BJ (cell line): ENCODE measurements at places on chromosomes 7 and 10.

- no peak for DNase-seq
Measured at GRCh38 chr10:122362621-122363020, 11.9 kb upstream of the PLEKHA1 start.

DNA sequence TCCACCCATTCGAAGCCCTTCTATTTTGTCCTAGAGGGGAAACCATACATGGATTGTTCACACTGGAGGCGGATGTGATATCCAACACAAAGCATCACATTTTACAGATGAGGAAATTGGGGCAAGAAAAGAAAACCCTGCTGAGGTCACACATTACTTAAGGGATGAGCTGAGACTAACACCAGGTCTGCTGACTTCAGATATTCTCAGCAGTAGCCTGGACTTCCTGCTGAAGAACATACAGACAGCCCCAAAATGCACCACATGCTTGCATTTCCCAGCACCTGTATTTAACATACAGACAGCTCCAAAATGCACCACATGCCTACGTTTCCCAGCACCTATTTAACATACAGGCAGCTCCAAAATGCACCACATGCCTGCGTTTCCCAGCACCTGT is 11.2 kb downstream of the GIMAP5 start:
- DNase-seq: no peak

DNA sequence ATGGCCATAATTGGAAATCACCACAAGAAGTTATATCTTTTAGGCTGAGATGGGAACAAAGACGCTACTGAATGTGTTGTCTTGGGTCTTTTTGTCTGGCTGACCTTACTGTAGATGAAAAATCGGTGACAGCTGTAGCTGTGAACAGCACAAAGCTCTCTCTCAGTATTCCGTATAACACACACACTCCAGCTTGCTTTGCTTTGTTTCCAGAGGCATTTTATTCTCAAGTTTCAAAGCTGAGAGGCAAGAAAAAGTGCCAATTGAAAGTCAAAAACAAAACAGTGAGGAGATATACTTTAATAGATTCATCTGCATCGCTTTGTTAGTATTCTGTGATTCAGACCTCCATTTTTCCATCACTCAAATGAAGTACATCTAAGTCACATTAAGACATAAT is 39.6 kb upstream of the CABCOCO1 start:
- DNase-seq: no peak

DNA sequence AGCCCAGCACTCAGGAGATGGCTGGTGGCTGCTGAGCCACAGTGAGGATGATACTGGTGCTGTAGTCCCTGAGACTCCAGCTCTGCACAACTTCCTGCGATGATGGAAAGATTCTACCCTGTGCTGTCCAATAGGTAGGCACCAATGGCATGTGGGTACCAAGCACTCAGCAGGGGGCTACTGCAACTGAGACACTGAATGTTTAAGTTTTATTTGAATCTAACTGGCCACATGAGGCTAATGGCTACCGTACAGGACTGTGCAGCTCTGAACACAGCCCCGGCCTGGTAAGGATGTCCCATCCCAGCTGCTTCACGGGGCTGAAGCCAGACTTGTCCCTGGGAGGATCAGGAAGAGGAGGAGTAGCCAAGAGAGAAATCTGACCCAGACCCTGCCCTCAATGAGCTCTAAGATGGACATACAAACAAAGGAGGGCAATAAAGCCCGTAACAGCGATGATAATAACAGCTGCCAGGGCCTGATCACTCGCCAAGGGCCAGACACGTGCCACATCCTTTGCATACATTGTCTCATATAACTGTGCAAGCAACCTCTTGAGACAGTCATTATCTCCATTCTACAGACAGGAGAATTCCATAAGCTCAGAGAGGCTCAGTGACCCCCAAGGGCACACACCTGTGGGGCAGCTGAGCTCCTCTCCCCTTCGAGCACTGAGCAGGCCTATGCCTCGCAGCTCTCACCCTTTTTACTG is 3.8 kb downstream of the GPRIN2 start:
- no peak for DNase-seq

GRCh38 chr7:2572101-2572842 is 13.5 kb downstream of the IQCE start:
- DNase-seq: no peak

GRCh38 chr7:69598487-69599285 is 411 bp downstream of the AUTS2 start:
- DNase-seq: no peak

- no peak for DNase-seq
Measured at GRCh38 chr10:122404576-122404975, 30.1 kb downstream of the PLEKHA1 start.

- no peak for DNase-seq
Measured at GRCh38 chr10:49367600-49367999, 28.3 kb downstream of the DRGX start.

GRCh38 chr10:79933961-79934360 is 14.9 kb downstream of the SFTPD start:
- DNase-seq: no peak

DNA sequence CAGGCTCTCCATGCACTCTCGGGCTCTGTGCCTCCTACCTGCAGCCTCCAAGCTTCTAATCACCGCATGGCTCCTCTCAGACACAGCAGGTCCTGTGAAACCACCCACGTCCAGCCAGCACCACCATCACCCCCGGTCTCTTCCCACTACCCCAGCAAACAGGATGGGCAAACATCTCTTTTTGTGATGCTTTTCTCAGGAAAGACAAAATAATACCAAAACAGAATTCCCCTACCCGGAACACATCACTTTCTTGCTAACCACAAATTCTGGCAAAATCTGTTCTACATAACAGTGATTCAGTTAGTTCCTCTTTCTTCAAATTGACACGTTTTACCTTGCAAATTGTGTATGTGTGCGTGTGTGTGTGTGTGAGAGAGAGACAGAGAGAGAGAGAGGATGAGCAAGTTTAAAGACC is 6.5 kb downstream of the SNX8 start:
- DNase-seq: no peak

- DNase-seq: no peak
Measured at GRCh38 chr7:131890176-131890575, 333.7 kb upstream of the PODXL start.

GRCh38 chr10:123496996-123497660 is 169.0 kb upstream of the GPR26 start:
- no peak for DNase-seq

GRCh38 chr10:92146107-92146506 is 144.8 kb downstream of the CPEB3 start:
- no peak for DNase-seq

DNA sequence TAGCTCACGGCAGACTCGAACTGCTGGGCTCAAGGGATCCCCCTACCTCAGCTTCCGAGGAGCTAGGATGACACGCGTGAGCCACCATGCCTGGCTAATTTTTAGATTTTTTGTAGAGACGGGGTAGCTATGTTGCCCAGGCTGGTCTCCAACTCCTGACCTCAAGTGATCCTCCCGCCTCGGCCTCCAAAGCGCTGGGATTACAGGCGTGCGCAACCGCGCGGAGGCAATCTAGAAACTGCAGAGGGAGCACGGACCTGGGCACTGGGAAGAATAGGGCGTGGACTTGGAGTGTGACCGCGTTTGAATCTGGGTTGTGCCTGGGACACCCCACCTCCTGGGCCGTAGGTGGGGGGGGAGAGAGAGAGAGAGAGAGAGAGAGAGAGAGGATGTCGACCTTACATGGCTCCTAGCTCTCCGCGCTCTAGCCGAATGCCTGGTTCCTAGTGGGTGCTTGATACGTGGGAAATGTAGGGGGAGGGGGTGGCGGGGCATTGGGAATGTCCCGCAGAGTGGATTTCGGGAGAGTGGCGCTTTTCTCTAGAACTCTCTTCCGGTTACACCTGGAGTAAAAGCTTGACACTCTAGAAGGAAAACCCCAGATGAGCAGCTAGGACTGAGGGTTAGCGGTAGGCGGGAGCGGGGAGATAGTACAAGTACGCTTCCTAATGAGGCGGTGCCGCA is 1.2 kb upstream of the MAP3K8 start:
- DNase-seq: no peak

DNA sequence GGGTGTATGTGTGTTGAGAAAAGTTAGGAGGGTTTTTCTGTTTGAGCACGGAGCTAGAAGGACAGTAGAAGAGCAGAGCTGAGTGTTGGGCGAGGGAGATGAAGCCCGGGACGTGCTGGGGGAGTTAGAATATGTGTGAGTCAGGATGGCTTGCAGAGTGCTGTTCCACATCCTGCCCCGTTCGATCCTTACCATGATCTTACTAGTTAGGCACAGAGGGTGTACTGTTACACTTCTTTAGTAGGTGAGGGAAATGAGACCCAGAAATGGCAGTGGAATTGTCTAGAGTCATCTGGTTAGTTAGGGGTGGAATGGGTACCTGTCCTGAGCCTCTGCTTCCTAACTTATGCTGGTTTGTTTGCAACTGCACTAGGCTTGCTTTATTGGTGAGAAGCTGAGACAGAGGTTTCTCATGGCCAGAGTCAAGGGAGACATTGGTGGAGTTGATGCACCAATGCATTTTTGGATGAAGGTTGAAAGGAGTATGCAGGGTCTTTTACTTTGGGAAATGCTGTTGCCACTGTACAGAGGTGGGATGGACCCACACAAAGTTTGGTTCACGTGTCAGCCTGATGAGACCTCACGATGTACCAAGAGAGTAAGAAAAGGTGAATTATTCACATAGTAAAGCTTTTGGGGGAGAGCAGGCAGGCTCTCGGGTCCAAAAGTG is 42.4 kb downstream of the CCNY start:
- no peak for DNase-seq

DNA sequence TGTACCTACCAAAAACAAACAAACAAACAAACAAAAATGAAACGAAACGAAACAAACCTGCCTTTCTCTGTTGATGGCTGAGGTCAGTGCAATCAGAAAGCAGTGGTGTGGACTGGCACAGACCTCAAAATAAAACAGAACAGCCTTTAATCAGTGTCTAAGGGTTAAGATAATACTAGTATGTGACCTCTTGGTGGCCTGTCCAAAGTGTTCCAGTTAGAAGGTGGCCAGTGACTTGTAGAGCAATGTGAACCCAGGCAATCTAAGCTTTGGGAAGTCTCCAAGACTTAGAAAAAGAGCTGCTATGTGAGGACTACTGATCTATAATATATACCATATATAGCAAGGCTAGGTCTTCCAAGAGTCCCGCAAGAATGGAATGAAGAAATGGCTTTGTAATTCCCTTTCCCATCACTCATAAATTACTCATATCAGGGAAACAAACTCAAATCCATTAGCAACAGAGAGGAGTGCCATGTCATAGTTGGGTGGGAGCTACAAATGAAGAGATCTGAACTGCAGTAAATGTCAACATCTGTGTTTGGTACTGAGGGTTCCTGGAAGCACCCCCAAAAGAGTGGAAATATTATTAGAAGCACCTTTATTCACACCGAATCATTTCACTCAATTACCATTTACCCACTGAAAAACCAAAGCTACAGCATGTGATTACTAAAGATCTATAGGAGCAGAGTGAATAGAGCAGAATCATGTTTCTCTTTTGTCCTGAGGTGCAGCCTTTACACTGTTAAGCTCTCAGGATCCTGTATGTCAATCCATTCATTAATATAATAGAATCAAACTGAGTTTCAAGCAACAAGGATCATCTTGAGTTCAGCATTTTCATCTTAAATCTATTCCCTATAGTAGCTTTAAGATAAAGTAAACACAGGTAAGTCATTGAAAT is 28.0 kb downstream of the ABLIM1 start:
- no peak for DNase-seq

DNA sequence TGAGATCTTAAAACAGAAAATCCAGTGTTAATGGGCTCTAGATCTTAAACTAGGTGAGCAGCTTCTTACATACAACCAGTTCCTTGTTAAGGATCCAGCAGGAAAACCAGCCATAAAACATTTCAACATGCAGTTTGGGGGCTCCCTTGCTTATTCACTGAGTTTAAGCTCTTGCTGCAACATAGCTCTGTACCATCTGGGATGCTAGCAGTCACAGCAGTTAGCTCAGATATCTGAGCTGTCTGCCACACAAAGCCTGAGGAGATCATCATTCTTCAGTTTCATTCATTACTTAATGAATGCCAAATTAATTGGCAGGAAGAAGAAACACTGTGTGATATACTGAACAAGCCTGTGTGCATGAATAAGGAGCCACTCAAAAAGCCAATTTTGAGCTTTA is 62.8 kb downstream of the PODXL start:
- DNase-seq: no peak

DNA sequence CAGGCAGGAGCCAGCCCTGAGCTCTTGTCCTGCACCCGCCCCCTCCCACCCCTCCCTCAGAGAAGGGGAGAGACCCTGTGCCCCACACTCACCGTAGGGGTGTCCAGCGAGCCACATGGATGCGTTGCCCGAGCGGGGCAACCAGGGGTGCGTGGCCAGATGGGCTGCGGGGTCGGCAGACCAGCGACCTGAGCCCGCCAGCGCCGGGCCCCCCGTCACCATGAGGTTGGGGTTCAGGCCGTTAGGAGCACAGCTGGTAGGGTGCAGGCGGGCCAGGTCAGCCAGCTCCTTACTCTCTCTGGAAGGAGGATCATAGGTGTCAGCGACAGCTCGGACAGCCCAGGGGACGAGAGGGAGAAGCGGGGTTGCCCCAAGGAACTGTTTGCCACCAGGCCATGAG is 46.4 kb downstream of the TNRC18 start:
- DNase-seq: no peak

GRCh38 chr10:110789604-110790433 is 81.9 kb upstream of the PDCD4 start:
- DNase-seq: no peak

- no peak for DNase-seq
Measured at GRCh38 chr10:7972367-7972766, 82.1 kb upstream of the GATA3 start.

DNA sequence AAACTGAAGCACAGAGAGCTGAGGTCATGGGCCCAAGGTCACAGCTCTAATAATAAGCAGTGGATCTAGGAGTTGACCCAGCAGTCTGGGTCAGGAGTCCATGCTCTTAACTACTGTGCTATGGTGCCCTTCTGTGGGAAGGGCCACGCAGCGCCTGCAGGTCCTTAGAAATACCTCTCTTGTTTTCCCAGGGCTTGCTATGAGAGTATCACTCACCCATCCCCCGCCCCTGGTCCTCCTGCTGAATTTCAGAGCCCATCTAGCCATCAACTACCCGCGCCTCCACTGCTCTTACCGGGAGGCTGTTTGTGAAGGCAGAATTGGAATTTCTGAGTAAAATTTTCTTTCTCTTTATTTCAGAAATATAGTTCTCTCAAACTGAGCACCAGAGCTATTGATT is 27.3 kb upstream of the CRHR2 start:
- no peak for DNase-seq
